Mesothelial cell of epicardium (in vitro differentiated cells): ENCODE measurements at places on chromosomes 6 and 20.
A peak's percentile ranks its signal among the peaks of the same experiment; 100 is the strongest.

- no peaks in the 10 kb centered on the region for H3K36me3 ChIP-seq
- H3K27me3 ChIP-seq = peaks cover 14% of the 10 kb centered on the region
- peaks cover 22% of the 10 kb centered on the region for H3K4me1 ChIP-seq
Measured at GRCh38 chr6:84052204-84052882, 18.8 kb downstream of the MRAP2 start.

- H3K4me3 ChIP-seq = no peak overlapping the region
- H3K27me3 ChIP-seq = no peaks in the 10 kb centered on the region
- no peaks in the 10 kb centered on the region for H3K36me3 ChIP-seq
Measured at GRCh38 chr6:67952121-67952520, 683.0 kb upstream of the ADGRB3 start.

DNA sequence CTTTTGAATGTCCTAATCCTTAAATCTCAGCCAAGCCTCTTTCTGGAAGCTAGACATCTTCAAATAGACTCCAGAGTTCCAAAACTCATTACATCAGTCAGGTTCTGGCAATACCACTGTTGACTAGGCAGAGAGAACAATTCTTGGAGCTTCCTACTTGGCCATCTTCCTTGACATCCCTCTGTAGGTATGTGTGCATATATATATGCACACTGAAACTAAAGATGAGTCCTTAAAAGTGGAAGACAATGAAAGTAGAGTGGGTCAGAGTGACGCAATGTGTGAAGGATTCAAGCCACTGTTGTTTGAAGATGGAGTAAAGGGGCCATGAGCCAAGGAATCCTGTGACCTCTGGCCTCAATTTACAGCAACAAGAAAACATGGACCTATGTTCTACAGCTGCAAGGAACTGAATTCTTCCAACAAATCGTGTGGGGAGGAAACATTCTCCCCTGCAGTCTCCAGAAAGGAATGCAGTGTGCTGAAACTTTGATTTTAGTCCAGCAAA, 18.7 kb upstream of the DUSP22 start:
- H3K36me3 ChIP-seq = no peaks in the 10 kb centered on the region
- no peak overlapping the region for H3K27ac ChIP-seq
- no peak for DNase-seq
- no peak overlapping the region for H3K4me3 ChIP-seq
- peaks cover 49% of the 10 kb centered on the region for H3K27me3 ChIP-seq

DNA sequence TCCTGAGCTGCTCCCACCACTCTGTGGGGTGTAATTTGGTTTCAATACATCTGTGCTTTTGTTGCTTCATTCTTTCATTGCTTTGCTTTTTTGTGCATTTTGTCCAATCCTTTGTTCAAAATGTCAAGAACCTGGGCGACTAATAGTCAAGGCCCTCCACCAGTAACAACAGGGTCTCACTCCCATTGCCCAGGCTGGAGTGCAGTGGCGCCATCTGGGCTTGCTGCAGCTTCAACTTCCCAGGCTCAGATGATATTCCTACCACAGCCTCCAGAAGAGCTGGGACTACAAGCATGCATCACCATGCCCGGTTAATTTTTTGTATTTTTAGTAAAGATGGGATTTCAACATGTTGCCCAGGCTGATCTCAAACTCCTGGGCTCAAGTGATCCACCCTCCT, 169.2 kb downstream of the EYA2 start:
- H3K27ac ChIP-seq = peak overlapping the region; percentile 9
- H3K36me3 ChIP-seq = peaks cover 15% of the 10 kb centered on the region
- no peaks in the 10 kb centered on the region for H3K27me3 ChIP-seq
- no peak for DNase-seq
- H3K4me1 ChIP-seq = peaks cover 11% of the 10 kb centered on the region

DNA sequence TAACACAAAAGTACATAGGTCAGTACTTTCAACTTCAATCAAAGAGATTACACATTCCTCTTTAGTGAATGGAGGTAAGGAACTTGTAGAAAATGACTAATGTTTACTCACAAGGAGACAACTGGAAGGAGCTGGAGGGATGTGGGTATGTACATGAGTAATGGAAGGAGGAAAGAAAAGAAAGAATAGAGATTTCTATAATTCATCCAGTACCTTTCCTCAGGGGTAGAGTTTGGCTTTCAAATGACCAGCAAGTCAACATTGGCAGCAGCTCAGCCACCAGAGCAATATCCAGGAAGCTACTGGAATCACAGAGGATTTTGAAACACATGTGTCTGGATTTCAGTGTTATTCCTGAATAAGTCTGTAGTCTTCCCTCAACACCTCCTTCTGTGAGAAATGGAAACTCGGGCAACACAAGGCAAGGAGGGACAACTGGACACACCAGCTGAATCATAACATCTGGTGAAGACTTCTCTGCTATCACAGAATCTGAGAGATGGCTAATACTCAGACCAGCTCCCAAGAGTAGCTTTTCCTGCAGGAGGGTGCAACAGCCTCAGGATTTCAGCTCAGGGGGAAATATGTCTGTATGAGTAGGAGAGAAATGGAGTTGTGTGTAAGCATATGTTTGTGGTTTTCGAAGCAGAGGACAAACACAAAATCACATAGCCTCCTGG, 98.8 kb downstream of the HAO1 start:
- H3K4me1 ChIP-seq = peaks cover 9% of the 10 kb centered on the region
- no peaks in the 10 kb centered on the region for H3K27me3 ChIP-seq
- no peak overlapping the region for H3K27ac ChIP-seq
- H3K36me3 ChIP-seq = no peaks in the 10 kb centered on the region

GRCh38 chr6:127515234-127515793, 3.8 kb downstream of the MTCL3 start:
- H3K27me3 ChIP-seq = peaks cover 93% of the 10 kb centered on the region
- DNase-seq = no peak
- H3K4me1 ChIP-seq = peaks cover 6% of the 10 kb centered on the region
- peak overlapping the region; percentile 62 for H3K4me3 ChIP-seq
- no peak overlapping the region for H3K27ac ChIP-seq

DNA sequence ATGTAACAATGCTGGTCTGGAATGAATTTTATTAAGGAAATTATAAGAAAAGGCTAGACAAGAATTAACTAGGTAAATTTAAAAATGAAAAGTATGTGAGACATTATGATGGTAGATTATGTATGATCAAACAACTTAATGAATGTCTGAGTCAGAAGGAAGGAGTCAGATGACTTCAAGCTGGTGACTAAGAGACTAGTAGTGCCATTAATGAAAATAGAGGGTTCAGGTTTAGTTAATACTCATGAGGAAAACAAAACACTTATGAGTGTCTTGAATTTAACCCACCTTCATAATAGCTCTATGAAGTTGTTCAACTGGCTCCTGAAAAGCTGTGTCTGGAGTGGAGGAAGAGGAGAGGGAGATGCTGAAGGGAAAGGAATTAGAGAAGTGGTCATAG, 256.3 kb downstream of the ADGRB3 start:
- H3K27ac ChIP-seq = no peak overlapping the region
- no peak overlapping the region for H3K4me3 ChIP-seq
- peaks cover 3% of the 10 kb centered on the region for H3K27me3 ChIP-seq
- no peak for DNase-seq
- H3K4me1 ChIP-seq = peaks cover 4% of the 10 kb centered on the region
- peaks cover 3% of the 10 kb centered on the region for H3K36me3 ChIP-seq

DNA sequence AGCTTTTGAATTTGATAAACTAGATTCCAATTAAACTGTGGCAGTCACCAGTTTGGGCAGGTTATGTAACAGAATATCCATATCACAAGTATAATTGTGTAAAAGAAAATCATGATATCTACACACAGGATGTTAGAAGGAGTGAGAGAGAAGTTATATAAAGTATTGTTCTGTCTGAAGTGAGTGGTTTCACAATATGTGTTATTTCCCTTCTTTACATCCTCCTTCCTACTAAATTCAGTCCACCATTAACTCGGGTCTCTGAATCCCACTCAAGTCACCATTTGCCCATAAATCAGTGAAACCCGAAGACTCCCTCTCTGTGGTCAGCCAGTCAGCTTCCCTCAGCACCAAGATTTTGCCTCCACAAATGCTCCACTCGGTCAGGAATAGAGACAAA, 796 bp downstream of the HLA-DQB1 start:
- DNase-seq = no peak
- H3K27ac ChIP-seq = peak overlapping the region; percentile 33
- H3K27me3 ChIP-seq = peaks cover 52% of the 10 kb centered on the region
- no peaks in the 10 kb centered on the region for H3K36me3 ChIP-seq

DNA sequence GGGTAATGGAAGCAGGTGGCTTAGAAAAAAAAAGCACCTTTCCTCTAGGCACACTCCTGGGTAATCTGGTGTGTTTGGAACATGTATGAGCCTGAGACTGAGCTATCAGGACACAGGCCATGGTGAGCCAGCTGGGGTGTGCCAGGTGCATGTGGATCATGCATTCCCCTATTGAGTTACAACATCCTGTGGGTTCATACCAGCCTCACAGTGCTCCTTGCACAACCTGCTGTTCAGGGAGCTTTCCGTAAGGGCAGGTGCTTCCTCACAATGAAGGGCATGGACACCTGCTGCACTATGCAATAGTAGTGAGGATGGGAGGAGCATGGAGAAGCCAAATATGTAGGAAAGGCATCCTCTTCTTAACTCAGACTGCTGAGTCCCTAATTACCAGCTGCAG, 197.2 kb upstream of the SUPT3H start:
- H3K4me3 ChIP-seq = no peak overlapping the region
- peaks cover 2% of the 10 kb centered on the region for H3K27me3 ChIP-seq
- H3K4me1 ChIP-seq = peaks cover 7% of the 10 kb centered on the region
- DNase-seq = no peak

- no peak overlapping the region for H3K4me3 ChIP-seq
- H3K27ac ChIP-seq = peak overlapping the region; percentile 59
- H3K4me1 ChIP-seq = peaks cover 23% of the 10 kb centered on the region
- H3K27me3 ChIP-seq = no peaks in the 10 kb centered on the region
- peaks cover 26% of the 10 kb centered on the region for H3K36me3 ChIP-seq
Measured at GRCh38 chr6:150930841-150931240, 65.3 kb downstream of the MTHFD1L start.

DNA sequence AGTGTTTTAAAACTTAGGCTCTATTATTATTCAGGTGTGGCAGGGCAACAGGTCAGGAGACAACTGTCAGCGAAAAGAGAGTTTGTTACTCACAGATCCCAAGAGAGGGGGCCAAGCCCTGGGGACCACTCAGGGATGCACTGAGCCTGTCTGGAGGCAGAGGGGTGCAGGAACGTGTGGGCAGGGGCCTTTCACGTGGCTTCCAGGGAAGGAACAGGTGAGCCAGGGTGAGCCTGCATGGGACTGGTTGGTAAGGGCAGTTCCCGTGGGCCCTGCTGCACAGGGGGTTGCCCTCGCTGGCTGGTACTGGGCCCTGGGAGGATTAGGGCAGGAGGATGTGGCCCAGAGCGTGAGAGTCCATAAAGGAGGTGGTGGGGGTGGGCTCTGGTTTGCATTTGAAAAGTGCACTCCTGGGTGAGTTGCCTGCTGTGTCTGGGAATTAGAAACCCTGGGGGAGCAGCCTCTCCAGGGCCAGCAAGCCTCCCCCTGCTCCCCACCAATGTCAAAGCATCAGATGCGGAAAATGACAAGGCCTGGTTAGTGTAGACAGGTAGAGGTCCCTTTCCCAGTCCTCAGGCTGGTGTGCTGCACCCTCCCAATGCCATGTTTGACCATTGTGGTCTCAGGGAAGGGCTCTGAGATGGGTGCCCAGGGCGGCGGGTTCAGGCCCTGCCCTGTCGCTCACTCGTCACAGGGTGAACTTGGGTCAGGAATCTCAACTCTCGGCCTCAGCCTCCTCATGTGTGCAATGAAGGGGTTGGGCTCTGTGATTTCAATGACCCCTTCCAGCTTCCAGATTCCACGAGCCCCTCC, 127.4 kb upstream of the RPS6KA2 start:
- DNase-seq = no peak
- no peak overlapping the region for H3K27ac ChIP-seq
- H3K36me3 ChIP-seq = no peaks in the 10 kb centered on the region
- peaks cover 23% of the 10 kb centered on the region for H3K4me1 ChIP-seq
- no peak overlapping the region for H3K4me3 ChIP-seq

GRCh38 chr6:130514712-130515111, 148.9 kb downstream of the TMEM200A start:
- no peaks in the 10 kb centered on the region for H3K27me3 ChIP-seq
- no peaks in the 10 kb centered on the region for H3K36me3 ChIP-seq

GRCh38 chr6:106064142-106064541, 22.0 kb upstream of the PRDM1 start:
- no peak overlapping the region for H3K4me3 ChIP-seq
- no peak for DNase-seq
- no peak overlapping the region for H3K27ac ChIP-seq
- no peaks in the 10 kb centered on the region for H3K4me1 ChIP-seq
- H3K27me3 ChIP-seq = peaks cover 67% of the 10 kb centered on the region

DNA sequence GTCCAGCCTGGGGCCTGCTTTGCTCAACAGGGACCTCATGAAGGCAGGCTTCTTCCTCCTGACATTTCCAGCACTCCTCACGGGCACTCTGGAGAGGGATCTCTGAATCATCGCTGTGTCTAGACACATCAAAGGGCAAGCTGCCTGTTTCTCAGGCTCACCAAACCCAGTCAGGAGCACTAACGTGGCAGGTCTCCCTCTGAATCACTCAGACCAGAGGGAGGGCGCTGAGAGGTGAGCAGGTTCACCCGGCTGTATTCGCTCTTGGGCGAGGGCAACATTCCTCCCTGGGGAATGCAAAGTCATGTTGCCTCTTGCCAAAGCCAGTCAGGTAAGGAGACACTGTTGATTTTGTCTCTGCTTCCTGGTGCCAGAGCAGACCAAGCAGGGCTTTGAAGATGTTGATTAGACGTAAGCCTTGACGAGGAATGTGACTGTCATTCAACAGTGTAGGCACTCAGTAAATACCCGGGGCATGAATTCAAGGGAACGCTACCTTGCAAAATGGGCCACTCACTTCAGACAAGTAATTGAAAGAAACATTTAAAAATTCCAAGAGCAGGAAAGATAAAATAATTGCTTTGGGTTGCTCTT, 50.1 kb downstream of the CYP24A1 start:
- H3K4me1 ChIP-seq = peaks cover 35% of the 10 kb centered on the region
- no peak overlapping the region for H3K4me3 ChIP-seq
- H3K27ac ChIP-seq = peak overlapping the region; percentile 97
- no peaks in the 10 kb centered on the region for H3K27me3 ChIP-seq
- H3K36me3 ChIP-seq = no peaks in the 10 kb centered on the region

DNA sequence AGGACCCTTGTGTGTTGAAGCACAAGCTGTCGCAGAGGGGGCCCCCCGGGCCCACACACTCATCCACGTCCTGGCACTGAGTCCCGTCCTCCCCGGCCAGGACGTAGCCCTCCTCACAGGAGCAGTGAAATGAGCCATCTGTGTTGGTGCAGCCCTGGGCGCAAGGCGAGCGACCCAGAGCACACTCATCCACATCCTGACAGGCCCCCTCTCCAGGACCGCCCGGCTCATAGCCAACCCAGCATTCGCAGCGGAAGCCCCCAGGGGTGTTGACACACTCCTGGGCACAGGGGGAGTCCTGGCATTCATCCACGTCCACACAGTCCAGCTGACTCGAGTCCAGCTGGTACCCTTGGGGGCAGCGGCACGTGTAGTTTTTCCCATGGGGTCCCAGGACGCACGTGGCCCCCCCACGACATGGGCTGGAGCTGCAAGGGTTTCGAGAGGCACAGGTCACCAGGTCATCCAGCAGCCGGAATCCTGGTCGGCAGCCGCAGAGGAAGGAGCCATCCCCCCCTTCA, 1.2 kb downstream of the CD93 start:
- H3K27me3 ChIP-seq = peaks cover 8% of the 10 kb centered on the region
- H3K36me3 ChIP-seq = no peaks in the 10 kb centered on the region
- no peak overlapping the region for H3K27ac ChIP-seq
- H3K4me1 ChIP-seq = peaks cover 11% of the 10 kb centered on the region
- no peak overlapping the region for H3K4me3 ChIP-seq
- DNase-seq = no peak
